NCI-H510A treated with DMSO at 0.1 percent for 48 hours (cell line): ENCODE measurements at places on chromosomes 7 and 10.

DNA sequence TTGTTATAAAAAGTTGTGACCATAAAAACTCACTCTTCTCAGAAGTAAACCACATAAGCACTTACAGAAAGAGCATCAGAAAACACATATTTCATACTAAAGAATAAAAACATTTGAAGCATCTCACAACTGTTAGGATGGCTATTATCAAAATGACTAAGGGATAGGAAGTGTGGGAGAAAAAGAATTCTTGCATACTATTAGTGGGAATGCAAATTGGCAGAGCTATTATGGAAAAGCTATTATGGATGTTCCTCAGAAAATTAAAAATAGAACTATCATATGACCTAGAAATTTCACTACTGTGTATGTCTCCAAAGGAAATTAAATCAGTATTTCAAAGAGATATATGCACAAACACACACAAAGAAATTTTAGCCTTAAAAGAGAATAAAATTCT is 25.2 kb upstream of the POT1 start:
- DNase-seq, result no peak

DNA sequence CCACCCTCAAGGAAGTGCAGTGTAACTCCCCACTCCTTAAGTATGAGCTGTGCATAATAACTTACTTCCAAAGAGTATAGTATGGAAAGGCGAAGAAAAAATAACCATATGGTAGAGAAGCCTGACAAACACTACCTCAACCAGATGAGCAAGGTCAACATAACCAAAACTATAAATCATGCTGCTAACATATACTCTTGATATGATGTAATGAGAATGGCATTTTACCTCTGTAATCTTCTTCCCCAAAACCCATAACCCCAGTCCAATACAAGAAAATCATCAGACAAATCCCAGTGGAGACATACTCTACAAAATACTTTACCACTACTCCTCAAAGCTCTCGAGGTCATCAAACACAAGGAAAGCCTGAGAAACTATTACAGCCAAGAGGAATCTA is 15.8 kb downstream of the OSBPL3 start:
- DNase-seq, result no peak

DNA sequence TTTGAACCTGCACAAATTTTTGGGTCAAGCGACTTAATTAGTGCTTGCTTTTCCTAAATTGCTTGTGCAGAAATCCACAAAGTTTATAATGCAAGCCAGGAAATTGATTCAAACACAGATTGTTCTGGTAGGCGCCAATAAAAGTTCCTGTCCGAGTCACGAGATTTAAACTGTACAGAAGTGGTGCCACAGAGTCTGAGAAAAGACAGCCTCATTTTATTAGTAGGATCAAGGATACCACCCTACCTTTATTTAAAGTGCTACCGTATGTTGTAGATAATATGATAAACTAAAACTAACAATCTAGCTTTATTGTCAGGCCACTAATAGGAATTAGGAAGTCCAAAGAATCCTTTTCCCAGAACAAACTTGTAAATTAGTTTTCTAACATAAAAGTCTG is 696.7 kb downstream of the TNS3 start:
- no peak for DNase-seq

GRCh38 chr7:143013473-143013872 is 13.5 kb downstream of the OR9A2 start:
- no peak for DNase-seq
